T-helper 17 cell (primary cell): ENCODE measurements at places on chromosomes 2 and 18.

GRCh38 chr2:26778507-26778906, 7.3 kb upstream of the CENPA start:
- no peak for DNase-seq

GRCh38 chr2:239393388-239393940, 7.4 kb downstream of the HDAC4 start:
- no peak for DNase-seq

- no peak for DNase-seq
Observed at GRCh38 chr2:233817995-233818638, 36.2 kb downstream of the HJURP start.

GRCh38 chr2:109258376-109258775, 129.4 kb downstream of the SH3RF3 start:
- DNase-seq, result no peak

GRCh38 chr18:54197747-54198411, 26.6 kb downstream of the MBD2 start:
- DNase-seq, result no peak

DNA sequence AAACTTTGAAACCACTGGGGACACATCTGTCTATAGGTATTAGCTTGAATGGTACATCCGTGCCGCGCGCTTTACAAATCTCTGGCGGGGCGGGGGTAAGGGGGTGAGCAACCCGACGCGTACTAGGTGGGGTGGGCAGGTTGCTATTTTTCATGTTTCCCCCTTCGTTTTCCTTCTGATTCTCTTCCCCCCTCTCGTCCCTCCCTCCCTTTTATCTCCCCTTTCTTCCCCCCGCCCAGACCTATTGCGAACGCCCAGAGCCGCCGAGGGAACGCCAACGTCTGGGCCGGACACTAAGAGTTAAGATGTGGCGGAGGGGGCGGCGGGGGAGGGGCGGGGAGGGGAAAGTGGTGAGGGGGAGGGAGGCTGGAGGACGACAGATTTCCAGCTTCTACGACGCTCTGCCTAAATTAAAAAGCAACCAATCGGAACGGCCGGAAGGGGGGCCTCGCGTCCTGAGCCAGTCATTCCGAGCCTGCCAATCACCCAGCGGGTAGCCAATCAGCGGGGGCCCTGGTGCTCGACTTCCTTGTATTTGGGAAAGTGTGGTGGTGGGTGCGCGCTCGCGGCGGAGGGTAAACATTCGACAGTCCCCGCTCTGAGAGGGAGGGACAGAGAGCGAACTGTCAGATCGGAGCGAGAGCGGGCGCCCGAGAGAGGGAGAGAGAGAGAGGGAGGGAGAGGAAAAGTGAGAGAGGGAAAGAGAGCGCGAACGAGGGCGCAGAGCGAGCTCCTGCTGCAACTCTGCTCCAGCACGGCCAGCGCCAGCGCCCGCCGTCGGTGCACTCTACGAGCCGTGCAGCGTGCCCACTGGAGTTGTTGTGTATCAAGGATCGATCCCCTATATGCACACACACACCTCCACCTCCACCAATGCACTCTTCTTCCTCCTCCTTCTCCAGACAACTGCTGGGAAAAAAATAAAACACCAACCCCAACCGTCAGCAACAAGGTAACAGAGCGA, at the start of gene POU3F3:
TSS of gene POU3F3 (plus strand) at position 582 of the 964 bp plus-strand sequence. CDS start 1,396 bp downstream, outside the sequence.
- no peak for DNase-seq

- DNase-seq, result no peak
Observed at GRCh38 chr2:206800506-206801417, 35.4 kb downstream of the FASTKD2 start.

DNA sequence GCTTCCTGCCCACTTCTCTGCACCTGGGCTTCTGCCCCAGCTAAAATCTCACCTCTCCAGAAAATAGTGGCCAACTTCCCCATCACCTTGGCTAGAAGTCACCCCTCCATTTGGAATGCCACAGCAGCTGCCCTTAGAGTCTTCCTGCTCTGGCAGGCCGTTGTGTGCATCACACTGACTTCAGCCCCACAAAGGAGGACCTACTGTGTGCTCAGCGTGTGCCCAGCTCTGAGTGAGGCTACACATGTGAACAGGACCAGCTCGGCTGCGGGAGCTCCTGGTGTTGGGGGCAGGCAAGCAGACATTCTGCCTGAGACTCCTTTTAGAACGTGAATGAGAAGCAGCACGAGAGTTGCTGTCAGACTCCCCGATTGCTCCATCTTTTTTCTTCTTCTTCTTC, 78.7 kb downstream of the AGAP1 start:
- DNase-seq, result no peak

DNA sequence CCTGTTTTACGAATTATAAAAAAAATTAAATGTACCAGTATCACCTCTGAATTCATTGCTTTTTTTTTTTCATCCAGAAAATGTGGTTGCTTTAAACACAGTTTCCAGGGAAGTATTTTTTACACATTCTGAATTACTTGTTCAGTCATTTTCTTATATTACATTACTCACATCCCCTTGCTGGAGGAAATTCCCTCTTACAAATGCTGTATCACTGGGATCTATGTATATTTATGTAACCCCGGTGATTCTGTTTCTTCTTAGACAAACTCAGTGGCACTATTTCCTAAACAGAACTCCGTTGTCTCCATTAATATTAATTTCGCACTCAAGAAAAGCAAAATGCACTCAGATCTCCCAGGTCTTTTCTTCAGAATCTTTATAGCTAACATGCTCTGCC, 1078.5 kb upstream of the ZEB2 start:
- DNase-seq, result no peak

- no peak for DNase-seq
Observed at GRCh38 chr2:24490181-24490689, 819 bp upstream of the NCOA1 start.

GRCh38 chr18:59357928-59358327, 1.1 kb downstream of the LMAN1 start:
- DNase-seq, result no peak

GRCh38 chr18:10579079-10579867, 53.4 kb downstream of the NAPG start:
- DNase-seq, result no peak

- DNase-seq, result peak; percentile 75
Observed at GRCh38 chr2:127386764-127387654, 766 bp downstream of the MAP3K2 start.

- DNase-seq, result no peak
Observed at GRCh38 chr2:235077046-235077445, 125.2 kb downstream of the SH3BP4 start.

DNA sequence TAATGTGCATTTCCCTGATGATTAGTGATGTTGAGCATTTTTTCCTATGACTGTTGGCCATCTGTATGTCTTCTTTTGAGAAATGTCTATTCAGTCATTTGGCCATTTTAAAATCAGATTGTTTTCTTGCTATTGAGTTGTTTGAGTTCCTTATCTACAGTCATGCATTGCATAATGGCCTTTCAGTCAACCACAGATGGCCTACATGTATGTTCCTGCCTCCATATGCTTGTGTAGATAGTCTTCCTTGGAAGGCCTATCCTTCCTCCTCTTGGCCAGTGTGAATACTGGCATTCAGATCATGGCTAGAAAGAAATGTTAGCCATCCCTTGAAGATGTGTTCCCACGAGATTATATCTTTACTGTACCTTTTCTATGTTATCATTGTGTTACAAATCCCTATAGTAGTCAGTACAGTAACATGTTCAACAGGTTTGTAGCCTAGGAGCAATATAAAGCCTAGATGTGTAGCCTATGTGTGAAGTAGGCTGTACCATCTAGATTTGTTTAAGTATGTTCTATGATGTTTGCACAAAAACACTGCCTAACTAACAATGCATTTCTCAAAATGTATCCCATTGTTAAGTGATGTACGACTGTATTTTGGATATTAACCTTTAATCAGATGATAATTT, 65.6 kb upstream of the CD302 start:
- no peak for DNase-seq

DNA sequence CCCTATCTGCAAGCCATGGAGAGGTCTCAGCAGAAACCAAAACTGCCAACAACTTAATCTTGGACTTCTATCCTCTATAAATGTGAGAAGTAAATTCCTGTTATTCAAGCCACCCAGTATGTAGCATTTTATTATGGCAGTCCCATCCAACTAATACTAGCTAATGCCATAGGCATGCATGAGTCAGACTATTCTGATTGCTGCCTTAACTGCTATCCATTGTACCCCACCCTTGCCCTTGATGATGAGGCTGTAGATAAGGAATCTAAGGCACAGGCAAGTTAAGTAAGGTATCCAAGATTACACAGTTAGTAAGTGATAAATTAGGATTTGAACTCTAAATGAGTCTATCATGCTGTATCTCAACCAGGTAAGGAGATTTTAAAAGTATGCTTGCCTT, 223.0 kb downstream of the UBE2E3 start:
- no peak for DNase-seq

DNA sequence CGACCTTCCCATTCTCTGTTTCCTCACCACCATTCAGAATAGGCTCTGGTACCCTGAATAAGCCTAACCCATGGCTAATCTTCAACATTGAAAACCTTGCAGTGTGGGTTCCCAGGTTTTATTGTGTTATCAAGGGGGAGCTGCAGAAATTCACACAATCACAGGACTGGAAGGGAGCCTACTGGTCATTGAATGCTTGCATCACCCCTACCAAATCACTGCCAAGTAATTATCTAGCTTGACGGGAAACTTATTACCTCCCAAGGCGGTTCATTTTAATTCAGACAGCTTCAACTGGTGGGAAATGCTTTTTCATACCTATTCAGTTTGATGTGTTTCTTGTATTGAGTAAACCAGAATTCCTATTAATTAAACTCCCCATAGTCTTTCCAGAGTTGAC, 33.6 kb upstream of the EFEMP1 start:
- DNase-seq, result no peak

DNA sequence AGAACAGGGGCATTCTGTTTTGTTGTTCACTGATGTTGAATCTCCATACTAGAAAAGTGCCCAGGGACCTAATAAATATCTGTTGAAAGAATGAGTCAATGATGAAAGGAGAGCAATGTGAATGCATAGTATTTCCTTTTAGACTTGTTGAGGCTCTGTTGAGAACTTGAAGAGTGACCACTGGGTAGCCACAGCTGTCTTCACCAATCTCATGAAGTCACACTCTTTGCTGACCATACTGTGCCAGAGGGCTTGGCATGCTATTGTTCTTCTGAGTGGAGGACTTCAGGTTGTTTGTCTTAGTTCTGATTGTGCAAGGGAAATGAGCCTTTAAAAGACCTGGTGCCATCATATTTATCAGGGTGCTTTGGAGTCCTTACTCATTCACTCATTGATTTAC, 41.6 kb upstream of the NT5C1B start:
- no peak for DNase-seq

- no peak for DNase-seq
Observed at GRCh38 chr18:6255116-6255705, 159.5 kb downstream of the L3MBTL4 start.

DNA sequence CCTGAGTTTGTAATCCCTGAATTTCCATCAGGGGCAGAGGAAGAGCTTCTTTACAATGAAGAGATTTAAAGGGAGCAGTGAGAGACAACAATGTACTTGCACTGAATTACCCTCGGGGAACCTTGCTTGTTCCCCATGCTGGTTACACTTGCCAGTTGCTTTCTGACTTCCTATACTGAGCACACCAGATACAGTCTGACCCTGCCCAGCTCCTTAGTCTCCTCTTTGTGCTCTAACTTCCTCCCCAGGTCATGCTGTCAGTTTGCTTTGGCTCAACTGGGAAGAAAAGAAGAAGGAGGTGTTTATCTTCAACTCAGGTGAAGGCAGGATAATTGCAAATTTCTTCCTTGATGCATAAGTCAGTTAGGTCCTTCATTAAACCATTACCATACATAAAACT, 658.4 kb downstream of the NYAP2 start:
- no peak for DNase-seq

DNA sequence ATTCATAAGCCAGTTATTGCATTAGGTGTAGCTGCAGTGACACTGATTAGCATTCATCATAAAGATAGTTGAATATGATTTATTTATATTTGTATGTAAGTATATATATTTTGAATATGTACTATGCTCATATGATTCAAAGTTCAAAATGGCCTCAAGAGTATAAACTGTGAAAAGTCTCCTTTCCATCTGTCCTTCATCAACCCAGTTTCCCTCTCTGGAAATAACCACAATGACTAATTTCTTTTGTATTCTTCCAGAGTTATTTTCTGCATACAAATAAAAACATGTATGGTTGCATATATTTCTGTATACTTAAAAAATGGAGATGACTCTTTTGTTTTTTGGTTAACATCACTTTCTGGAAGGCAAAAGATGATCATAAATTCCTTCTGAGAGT, 95.2 kb downstream of the CAMKMT start:
- no peak for DNase-seq

DNA sequence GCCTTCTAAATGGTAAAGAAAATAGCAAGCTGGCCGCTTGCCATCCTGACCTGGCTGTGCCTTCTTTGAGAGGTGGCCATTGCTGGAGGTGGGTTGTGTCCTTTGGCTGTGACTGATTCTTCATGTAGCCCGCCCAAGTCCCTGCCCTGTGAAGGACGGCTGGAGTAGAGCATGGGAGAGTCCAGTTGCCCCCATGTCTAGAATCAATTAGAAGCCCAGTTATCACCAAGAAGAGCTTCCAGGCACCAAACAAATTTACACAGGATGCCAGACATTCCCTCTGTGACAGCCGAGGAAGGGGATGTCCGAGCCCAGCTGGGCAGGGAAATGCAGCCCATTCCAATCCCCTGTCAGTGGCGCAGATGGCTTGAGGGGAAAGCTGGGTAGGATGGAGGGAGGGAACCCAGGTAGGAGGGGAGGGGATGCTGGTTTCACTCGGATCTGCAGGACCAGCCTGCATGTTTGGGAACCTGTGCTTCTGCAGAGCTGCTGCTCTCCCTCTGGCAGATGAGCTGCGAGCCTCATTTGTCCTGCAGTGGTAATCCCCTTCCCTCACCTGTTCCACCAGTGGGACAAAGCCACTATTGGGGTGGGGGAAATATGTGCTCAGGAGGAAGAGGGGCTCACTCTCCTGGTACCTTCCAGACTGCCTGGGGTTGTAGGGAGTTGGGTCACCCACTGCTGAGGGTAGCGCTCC, 25.7 kb upstream of the ASB18 start:
- DNase-seq, result no peak

DNA sequence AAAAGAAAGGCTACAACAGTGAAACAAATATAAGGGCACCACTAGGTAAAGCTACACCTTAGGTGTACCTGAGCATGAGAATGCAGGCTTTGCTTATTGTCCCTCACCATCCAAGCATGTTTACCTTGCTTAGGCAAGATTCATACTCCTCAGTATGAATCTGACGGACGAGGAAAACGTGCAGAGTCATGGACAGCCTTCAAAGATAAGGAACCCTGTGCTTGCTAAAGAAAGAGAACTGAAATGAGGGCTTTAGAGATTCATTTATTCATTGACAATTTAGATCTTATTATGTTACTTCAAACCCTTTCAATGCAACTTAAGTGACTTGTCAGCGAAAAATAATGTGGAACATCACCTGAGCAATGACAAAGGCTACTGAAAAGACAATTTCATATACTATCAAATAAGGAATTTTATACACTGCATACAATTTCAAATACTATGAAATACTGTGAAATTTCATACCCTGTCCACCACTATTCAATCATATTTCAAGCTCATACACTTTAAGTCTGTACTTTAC, 21.7 kb downstream of the CLASP1 start:
- DNase-seq, result no peak
